ENCODE measurements at places on chromosomes 12 and 14.

- no peak for DNase-seq
Measured at GRCh38 chr12:122835750-122836026, 431 bp downstream of the HIP1R start.

- DNase-seq, result no peak
Measured at GRCh38 chr14:70558356-70558755, 23.6 kb upstream of the ADAM20 start.

- DNase-seq, result no peak
Measured at GRCh38 chr14:70118064-70118463, 70.7 kb downstream of the SLC8A3 start.

DNA sequence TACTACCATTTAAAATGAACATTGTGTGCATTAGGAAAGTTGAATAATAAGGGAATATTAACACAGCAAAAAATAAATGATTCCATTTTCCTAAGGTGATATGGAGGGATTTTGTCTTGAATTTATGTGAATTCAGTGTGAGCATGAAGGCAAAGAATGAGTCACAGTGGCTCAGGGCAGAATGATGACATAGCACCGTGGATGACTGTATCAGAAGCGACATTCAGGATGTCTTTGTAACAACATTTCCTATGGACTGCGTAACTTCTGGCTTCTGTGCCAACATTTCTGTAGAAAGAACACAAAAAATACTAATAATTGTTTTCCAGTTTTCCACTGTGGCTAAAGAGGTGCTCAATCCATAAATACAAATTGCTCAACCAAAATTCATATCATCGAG is 54.6 kb downstream of the TTC8 start:
- no peak for DNase-seq

DNA sequence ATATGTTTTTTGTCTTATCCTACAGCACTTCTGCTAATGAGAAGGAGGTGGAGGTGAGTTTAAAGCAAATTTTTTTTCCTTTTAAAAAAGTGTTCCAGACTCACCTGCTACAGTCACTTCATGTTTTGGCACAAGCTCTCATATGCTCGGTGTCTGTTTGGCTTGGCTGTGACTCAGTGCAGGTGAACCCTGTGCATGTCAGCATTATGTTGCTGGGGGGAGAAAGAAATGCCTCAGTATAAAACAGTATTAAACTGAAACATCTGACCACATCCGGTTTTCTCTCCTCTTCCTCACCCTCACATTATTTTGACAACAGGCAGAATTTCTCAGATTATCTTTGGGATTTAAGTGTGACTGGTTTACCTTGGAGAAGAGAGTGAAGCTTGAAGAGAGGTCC is 105.2 kb downstream of the DNAI7 start:
- no peak for DNase-seq

Measured in muscle of arm (tissue), 14 donors.